COLO829 (cell line): ENCODE measurements at places on chromosomes 13 and 19.

DNA sequence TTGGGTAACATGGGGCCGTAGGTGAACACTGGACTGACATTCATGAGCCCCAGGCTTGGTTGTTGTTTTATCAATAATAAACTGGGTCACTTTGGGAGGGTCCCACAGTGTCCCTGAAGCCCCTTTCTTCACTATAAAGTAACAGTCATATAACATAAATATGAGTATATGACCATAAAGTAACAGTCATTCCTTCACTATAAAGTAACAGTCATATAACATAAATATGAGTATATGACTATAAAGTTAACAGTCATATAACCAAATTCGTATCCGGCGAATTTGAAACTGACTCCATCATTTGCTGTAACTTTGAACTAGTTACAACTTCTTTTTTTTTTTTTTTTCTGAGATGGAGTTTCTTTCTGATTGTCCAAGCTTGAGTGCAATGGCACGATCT is 210.3 kb downstream of the KATNAL1 start:
- DNase-seq: no peak

- no peak for DNase-seq
Measured at GRCh38 chr13:91767651-91768050, 369.2 kb downstream of the GPC5 start.

DNA sequence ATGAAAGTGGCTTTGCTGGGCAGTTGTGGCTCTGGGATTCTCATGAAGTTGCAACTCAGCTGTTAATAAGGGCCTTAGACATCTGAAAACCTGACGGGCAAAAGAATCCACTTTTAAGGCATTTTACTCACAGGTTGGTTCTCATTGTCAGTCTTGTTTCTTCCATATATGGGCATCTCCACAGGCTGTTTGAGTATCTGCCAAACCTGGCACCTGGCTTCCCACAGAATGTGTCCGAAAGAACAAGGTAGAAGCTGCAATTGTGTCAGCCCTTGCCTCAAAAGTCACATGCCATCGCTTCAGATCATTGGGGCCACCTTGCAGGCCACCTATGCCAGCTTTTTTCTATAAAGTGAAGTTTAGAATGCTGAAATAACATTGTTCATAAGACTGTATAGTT is 102.4 kb downstream of the KCTD12 start:
- no peak for DNase-seq

- DNase-seq: no peak
Measured at GRCh38 chr13:40578055-40578454, 88.4 kb downstream of the FOXO1 start.

DNA sequence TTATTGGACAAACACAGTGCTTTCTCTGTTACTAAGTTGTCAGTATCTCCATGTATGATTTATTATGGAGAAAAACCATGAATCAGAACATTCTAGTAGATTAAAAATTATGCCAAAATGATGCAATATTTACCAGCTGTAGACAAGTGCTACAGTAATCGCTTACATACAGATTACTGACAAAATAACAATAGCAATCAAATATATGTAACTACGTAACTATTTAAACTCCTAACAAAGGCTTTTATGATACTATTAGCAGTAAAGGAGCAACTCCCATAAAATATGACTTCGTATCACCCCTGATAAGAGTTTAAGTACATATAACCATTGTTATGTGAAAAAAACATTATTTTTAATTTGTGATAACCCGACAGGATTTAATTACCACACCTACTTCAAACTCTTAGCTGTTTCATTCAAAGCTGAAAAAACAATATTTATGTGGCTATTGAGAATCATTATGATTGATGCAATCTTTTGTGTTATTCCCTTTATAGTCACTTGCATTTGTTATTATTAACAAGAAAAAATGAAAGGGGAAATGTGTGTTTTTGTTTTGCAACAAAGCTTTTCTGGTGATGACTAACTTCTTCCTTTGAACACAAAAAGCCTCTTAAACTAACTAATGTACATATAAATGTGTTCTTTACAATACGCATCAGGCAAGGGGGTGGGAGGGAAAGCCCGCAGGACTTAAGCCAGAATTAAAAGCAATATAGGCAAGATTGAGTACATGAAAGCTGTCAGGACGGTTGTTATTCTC is 147.4 kb downstream of the ABCC4 start:
- DNase-seq: no peak
